ENCODE measurements at places on chromosomes 3 and 15.

GRCh38 chr15:86021281-86022264, 58.1 kb upstream of the AGBL1 start:
- DNase-seq: peak; percentile 27

- peak; percentile 99 for DNase-seq
Measured at GRCh38 chr15:36356978-36357601, 222.3 kb upstream of the CDIN1 start.

DNA sequence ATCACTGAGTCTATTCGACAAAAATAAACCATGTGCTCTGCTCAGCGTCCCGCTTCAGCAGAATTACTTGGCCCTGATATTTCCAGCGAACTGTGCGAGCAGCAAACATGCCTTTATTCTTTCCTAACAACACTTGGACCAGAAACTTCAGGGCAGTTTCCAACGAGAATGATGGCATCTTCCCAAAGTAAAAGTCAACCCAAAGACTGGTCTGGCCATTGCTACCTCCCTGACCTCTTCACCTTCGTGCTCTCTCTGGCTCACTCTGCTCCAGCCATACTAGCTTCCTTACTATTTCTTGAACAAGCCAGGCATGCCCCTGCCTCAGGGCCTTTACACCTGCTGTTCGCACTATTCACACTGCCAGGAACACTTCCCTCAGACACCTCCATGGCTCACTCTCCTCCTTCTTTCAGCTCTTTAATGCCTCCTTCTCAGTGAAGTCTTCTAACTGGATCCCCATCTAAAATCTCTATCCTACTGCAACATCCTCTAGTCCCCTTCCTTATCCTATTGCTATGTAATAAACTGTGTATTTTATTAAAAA, 6.3 kb downstream of the HOMER2 start:
- no peak for DNase-seq

DNA sequence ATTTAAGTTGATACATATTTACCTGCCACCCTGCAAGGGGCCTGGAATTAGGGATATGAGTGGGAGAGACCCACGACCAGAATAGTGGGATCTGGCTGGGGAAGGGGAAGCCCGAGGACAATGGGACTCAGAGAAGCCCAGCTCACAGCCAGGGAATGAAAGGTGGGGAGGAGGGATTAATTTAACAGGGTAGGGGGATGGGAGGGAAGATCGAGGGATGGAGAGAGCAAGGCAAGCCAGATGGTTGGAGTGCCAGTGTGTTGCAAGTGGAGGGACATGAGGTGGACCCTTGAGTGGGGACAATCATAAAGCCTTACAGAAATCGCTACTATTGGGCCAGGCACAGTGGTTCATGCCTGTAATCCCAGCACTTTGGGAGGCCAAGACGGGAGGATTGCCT, 4.4 kb upstream of the GNAI2 start:
- DNase-seq: no peak

- DNase-seq: no peak
Measured at GRCh38 chr3:184977796-184978195, 165.8 kb downstream of the VPS8 start.

DNA sequence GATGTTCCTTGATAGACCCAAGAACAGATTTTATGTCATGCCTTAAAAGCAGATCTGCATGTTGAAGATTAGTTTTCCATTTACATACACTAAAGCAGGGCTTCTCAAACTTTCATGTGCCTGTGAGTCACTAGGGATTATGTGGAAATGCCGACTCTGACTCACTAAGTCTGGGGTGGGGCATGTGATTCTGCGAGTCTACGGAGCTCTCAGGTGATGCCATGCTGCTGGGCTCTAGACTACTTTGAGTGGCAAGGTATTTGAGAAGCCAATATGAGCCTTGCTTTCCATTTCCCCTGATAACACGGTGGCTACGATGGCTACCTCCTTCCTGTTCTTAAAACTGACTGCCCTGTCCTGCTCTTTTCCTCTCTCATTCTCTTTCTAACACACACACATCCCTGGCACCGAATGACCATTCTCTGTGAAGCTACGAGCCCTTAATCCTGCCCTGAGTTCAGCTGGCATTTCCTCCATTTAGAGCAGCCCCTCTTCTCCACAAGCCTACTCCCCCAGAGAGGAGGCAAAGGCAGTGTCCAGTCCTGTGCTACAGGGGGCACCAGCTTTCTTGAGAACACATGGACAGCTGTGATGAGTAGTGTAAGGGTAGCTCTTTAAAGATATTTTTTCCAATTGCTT, 39.7 kb upstream of the PYGO1 start:
- peak; percentile 85 for DNase-seq

DNA sequence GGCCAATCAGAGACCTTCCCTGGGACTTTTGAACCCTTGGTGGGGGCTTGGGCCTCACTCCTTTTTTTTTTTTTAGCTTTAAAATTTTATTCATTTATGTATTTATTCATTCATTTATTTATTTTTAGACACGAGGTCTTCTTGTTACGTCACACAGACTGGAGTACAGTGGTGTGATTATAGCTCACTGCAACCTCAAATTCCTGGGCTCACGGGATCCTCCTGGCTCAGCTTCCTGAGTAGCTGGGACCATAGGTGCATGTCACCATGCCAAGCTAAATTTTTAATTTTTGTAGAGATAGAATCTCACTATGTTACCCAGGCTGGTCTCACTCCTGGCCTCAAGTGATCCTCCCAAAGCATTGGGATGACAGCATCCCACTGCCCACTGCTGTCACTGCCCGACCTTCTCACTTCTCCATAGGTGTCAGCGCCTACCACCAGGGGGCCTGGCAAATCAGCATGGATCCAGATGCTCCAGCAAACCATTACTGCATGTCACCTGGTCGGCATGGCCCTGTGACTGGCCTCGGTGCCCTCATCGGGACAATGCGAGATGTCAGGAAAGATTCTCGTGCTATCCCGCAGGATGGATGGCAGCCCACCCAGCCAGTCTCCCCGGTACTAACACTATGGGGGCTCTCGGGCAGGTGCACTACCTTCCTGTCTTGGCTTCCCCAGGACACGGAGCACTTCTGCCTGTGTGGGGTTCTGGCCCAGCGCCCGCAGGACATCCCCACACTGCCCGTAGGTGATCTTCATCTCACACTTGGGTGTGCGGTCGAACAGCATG, 3.0 kb downstream of the MYL3 start:
- DNase-seq: no peak

GRCh38 chr3:183307749-183308148, 54.7 kb downstream of the B3GNT5 start:
- no peak for DNase-seq

DNA sequence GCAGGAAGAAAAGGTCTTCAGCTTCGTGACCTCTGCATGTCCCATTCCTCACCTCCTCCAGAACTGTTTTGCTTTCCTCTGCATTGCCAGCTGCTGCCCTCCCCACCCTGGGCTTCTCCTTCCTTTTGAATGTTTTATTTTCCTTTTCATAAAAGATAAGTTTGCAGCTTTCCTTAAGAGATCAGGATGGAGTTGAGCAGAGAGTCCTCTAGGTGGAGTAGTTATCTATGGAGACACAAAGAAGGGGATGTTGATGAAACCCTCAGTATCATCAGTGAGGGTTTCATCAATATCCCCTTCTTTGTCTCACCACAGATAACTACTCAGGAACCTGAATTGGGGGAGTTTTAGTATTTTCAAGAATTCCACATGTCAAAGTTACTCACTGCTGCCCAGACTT, 19.0 kb upstream of the SLC25A36 start:
- no peak for DNase-seq

GRCh38 chr3:13403847-13404246, 16.3 kb downstream of the NUP210 start:
- no peak for DNase-seq

DNA sequence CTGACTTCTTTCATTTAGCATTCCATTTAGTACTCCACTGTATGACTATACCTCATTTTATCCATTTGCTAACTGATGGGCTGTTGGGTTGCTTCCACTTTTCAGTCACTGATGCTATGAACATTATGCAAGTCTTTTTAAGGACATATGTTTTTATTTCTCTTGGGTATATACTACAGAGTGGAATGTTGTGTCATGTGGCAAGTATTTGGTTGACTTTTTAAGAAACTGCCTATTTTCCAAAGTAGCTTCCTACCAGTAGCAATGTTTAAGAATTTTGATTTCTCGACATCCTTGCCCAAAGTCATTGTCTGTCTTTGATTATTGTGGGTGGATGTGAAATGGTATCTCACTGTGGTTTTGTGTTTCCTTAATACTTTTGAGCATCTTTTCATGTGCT, 110.1 kb upstream of the TPM1 start:
- peak; percentile 98 for DNase-seq

DNA sequence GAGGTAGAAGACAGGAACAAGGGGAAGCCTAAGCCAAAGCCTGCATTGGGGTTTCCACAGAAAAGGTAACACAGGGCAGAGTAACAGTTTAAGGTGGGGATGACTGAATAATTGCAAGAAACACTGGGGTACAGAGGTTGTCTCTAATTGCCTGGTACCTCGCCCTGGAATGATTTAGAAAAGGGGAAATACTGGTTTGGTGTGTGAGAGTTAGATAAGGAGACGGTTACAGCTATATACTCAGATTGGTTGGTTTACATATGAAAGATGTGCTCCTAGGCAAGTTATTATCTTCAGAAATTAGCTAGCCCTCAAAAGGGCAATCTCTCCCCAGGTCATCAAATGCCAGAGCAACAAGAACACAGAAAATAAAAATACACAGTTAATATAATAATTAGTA, 58.8 kb downstream of the SMARCC1 start:
- DNase-seq: no peak

DNA sequence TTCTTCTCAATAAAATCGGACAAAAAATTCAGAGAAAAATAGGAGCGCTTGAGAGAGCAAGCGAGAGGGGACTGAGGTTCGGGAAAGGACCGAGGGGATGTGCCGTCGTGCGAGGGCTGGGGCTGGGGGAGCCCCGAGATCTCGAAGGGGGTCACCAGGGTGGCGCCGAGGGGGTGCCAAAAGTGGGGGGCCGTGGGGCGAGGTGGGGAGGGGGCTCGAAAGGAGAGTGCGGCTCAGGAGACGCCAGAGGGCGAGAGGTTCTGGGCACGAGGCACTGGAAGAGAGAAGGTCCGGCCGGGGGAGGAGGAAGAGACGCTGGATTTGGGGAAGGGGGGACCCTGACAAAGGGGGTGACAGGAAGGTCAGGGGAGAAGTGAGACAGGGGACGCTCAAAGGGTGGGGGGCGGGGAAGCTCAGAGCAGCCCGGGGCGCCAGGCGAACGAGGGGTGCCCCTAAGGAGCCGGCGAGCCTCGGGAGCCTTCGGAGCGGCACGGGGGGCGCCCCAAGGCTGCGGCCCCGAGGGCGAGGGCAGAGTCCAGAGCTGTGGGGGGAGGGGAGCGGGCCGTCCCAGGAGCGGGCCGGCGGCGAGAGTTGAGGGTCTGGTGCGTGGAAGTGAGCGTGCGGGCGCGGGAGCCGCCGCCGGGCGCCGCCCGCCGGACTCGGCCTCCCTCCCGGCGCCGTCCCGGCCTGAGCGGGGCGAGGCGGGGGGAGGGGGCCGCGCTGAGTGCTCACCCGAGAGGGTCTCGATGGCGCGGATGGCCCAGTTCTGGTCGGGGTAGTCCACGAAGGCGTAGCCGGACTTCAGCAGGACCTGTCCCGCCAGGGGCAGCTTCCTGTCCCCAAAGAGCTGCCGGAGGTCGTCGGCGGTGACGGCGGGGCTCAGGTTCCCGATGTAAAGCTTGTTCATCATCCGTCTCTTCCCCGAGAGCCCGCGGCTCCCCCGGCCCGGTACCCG, 514 bp downstream of the IGF2BP2 start:
- DNase-seq: peak; percentile 22

GRCh38 chr3:12187448-12188327, 29.0 kb upstream of the TIMP4 start:
- peak; percentile 40 for DNase-seq

DNA sequence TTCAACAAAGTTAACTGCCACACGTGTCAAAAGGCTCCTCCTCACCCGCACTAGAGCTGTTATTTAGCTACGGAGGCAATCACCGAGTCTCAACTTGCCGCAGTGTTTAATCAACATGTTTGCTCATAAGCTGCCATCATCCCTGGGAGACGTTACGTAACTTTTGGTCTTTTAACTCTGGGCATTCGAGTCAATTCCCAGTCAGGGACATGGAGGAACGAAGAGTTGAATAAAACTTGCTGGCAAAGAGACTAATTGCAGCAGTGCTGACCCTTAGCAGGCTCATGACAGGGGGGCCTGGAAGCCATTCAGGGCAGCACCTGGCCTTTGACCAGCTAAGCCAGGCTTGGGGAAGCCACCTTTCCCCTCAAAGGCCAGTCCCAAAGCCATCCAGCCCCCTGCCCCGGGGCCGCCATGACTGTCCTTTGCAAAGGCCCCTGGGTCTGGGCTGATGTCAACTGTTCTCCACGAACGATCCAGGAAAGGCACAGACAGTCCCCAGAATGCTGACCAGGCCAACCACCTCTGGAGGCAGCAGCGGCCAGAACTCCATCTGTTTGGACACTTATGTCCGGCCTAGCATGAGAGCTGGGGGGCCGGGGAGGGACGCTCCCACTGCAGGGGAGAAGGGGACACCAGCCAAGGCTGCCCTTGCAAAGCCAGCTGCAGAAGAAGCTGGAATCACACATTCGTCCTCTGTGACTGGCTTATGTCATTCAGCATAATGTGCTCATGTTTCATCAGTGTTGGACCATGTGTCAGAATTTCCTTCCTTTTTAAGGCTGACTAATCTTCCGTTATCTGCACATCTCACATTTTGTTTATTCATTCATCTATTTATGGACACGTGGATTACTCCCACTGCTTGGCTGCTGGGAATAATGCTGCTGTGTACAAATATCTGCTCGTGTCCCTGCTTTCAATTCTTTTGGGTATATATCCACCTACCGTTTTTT, 43.7 kb downstream of the PCSK6 start:
- peak; percentile 53 for DNase-seq

DNA sequence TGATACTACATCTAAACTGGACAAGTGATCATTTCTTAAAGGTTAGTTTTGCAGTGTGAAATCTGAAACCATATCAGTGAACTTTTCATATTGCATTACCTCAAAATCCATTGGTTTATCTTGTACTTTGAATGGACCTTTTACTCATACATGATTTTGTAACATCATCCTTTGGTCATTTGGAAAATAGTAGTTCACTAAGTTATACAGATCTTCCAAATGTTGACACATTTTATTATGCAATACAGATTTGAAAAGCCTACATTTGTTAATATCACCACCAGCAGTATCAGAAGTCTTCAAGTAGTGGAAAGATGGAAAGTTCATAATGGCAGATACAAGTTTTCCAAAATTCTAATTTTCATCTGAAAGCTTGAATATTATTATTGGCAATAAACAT, 64.0 kb upstream of the CDV3 start:
- DNase-seq: no peak

GRCh38 chr3:61354604-61355003, 103.4 kb upstream of the FHIT start:
- DNase-seq: no peak

DNA sequence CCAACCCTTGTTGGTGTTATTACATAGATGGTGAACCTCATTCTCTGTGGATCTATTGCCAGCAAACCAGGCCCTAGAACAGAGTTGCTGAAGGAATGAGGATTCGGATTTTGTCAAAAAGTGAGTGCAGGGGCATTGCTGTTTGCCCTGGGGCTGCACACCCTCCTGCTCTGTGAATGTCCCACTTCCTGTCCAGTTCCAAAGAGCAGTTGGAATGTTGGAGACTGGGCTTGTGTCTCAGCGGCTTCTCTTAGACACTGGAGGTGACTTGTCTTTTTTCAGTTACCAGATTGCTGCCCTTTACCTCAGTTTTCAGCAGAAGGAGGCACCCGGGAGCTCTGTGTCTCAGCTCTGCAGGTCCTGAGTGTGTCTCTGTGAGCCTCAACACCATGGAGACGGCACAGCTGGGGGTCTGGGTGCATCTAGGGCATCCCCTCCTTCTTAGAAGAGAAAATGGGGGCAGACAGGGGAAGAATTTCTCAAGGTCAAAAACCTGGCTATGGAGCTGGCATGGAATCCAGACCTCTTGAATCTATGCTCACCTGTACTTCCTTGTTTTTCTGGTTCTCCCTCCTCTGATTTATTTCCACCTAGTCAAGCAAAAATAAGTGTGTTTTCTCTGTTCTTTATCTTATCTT, 46.3 kb downstream of the LIMD1 start:
- no peak for DNase-seq

All from fibroblast of skin of abdomen (primary cell).